Prostate gland (tissue), 2 donors: ENCODE measurements at places on chromosomes 3 and 15. TPM values are rescaled to one million over a fixed set of nuclear protein-coding genes. Genes with fewer than 3 reads are reported as not detected.

DNA sequence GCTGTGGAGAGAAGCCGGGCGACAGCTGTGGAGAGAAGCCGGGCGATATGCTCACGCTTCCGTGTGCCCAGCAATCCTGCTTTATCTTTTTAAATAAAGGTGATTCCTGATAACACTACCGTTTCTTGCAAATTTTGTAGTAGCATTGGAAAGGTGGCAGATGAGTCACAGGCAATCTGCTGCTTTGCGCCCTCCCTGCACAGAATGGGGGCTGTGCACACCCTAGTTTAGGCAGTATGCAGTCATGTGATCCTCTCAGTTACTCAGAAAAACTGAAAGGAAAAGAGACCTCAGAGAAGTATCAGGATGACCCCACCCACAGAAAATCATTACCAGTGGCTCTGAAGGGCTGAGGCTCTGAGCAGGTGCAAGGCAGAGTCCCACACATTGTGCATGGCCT, 24.9 kb upstream of the TMCC1 start:
- no peak for DNase-seq

GRCh38 chr15:39192351-39192750, 388.5 kb upstream of the THBS1 start:
- DNase-seq: no peak

DNA sequence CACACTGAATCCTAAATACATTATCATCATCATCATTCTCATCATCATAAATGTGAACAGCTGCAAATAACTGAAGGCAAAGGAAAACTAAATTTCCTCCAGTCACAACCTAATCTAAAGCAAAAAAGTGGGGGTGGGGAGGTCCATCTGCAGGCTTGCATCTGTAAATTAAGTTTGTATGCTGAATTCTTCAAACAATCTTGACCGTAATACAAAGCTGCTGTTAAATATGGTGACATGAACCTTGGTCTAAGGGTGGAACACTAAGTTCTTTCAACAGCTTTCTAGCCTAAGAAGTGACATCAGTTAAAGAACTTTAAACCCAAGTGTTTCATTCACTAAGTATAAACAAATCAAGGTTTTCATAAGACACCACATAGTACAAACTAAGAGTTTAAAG, 4.3 kb downstream of the LRRFIP2 start:
- no peak for DNase-seq

- no peak for DNase-seq
Measured at GRCh38 chr3:99957151-99957796, 139.6 kb downstream of the CMSS1 start.

GRCh38 chr3:159830523-159831154, 158.0 kb upstream of the IL12A start:
- no peak for DNase-seq

DNA sequence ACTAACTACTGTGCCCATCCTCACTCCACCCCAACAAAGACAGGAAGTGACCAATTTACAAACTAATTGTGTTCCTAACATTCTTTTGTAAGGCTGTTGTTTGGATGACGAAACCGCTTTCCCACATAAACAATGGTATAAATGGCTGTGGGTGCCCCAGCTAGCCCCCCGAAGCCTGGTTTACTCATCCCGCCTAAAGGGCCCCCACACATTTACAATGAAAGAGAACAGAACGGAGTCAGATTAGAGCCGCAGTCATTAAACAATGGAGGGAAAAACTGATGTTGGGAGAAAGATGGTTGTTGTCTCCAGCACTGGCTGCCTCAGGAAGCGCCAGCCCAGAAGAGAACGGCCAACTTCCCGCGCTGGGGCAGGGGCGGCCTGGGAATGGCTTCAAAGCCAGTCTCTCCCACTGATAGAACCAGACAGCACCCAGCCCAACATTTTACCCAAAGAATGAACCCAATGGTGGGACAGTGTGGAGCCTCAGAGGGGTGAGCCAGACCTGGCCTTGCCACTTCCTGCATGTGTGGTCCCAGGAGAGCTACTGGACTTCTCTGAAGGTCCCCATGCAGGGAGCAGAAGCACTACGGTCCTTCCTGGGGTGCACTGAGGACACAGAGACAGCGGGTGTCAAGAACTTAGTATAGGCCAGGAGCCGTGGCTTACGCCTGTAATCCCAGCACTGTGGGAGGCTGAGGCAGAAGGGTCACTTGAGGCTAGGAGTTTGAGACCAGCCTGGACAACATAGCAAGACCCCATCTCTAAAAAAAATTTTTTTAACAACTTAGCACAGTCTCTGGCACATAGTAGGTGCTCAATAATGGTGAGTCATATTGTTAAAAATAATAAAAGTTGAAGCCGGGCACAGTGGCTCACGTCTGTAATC, 75.8 kb upstream of the GATA2 start:
- DNase-seq: no peak

GRCh38 chr3:23052620-23053019, 150.5 kb upstream of the UBE2E2 start:
- no peak for DNase-seq

DNA sequence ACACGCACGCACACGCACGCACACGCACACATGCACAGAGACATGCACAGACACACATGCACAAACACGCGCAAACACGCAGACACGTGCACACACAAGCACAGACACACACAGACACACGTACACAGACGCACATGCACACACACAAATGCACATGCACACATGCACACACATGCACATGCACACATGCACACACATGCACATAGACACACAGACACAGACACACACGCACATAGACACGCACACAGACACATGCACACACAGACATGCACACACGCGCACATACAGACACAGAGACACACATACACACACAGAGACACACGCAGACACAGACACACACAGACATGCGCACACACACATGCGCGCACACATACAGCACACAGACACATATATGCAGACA, 26.4 kb upstream of the PIGZ start:
- DNase-seq: no peak

DNA sequence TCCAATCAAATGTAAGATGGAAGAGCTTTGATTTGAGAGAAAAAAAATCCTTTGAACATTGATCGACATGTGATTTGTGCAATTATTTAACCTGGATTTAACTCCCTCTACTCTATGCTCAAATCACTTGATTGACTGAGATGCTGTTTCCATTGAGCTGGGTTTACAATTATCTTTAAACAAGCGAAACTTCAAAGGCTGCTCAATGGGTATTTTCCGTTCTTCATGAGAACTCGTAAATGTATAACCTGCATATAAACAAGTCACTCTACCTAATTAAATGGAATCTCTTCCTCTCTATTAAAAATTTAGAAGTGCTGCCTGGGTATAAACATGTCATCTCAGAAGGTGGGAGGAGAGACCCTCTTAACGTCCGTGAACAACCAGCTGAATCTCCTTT, 71.9 kb downstream of the ANXA2 start:
- DNase-seq: no peak

DNA sequence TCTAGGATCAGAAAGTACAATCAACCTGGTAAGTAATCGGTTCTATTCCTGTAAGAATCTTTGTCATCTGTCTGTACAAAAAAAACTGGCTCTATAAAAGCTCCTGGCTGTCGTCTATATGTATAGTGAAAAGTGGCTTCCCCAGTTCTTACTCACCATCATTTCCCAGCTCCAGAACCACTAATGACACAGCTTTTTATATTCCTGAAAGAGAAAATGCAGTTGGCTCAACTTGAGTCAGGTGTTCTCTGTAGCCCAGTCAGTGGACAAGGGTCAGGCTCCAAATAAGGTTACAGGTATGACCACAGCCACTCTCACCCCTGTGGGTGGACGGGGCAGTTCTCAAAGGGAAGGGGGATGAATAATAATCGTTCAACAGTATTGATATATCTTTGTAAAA, 85.1 kb downstream of the AP4E1 start:
- DNase-seq: no peak

DNA sequence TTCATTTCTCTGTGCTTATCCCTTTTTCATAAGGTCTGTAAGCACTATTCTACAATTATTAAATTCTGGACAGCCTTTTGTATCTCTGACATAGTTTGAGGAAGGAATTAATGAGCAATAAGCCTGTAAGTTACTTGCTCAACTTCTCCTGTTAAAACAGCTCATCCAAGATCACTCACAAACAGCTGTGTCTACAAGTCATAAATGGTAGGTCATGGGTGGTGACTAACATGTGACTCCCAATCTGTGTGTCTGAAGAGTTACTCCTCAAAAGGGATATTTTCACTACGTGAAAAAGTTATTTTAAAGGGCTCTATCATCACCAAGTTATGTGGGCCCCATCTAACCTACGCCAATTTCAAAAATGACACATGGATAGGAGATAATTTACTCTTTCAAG, 145.2 kb upstream of the CBLB start:
- DNase-seq: no peak

DNA sequence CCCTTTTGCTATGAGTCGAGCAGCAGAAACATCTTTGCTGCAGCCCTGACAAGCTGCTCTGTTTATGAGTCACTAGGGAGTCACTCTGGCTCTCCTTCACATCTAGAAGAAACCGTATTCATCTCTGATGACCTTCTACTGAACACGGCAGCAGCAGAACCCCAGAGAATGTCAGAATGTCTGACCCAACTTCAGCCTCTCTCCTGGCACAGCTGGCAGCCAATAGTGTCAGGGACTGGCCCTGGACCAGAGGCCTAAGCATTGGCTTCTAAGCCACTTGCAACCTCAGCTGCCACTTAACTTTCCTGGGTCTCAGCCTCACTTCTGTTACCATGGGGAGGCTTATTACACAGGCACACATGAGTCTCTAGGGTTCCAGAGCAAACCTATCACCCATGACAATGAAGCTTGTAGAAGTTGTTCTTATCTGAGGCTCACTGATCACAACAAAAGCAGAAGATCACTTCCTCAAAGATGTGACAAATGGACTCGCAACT, 184.1 kb upstream of the TLE3 start:
- no peak for DNase-seq

IMPG2 gene
- 0.23 TPM for total RNA-seq

GRCh38 chr3:139836698-139837464, 98.1 kb upstream of the CLSTN2 start:
- no peak for DNase-seq

CLRN1 gene
- 0.23 TPM for total RNA-seq
